Activated CD8-positive, alpha-beta T cell treated with anti-CD3 and anti-CD28 coated beads, Interleukin-2, amount 10 ng/mL, durations not matched to agents 7 days and 5 days (primary cell): ENCODE measurements at places on chromosomes 11 and 22. TPM values are rescaled to one million over a fixed set of nuclear protein-coding genes. Genes with fewer than 3 reads are reported as not detected.

GRCh38 chr11:66002648-66003225 is 434 bp downstream of the BANF1 start:
- no peaks in the 10 kb centered on the region for H3K27me3 ChIP-seq
- peaks cover 42% of the 10 kb centered on the region for H3K4me1 ChIP-seq
- peaks cover 63% of the 10 kb centered on the region for H3K36me3 ChIP-seq
- H3K4me3 ChIP-seq: peak overlapping the region; percentile 96
- no peak for DNase-seq
- peak overlapping the region; percentile 98 for H3K27ac ChIP-seq

- H3K36me3 ChIP-seq: peaks cover 8% of the 10 kb centered on the region
- no peaks in the 10 kb centered on the region for H3K27me3 ChIP-seq
- no peak for DNase-seq
- peaks cover 63% of the 10 kb centered on the region for H3K4me1 ChIP-seq
- H3K4me3 ChIP-seq: peak overlapping the region; percentile 70
- H3K27ac ChIP-seq: peak overlapping the region; percentile 89
Measured at GRCh38 chr22:19890502-19891316, 36.0 kb upstream of the GNB1L start.

GRCh38 chr11:61918251-61918937 is 1.0 kb upstream of the RAB3IL1 start:
- peaks cover 8% of the 10 kb centered on the region for H3K4me1 ChIP-seq
- H3K27ac ChIP-seq: no peak overlapping the region
- no peaks in the 10 kb centered on the region for H3K36me3 ChIP-seq
- peaks cover 44% of the 10 kb centered on the region for H3K27me3 ChIP-seq

DNA sequence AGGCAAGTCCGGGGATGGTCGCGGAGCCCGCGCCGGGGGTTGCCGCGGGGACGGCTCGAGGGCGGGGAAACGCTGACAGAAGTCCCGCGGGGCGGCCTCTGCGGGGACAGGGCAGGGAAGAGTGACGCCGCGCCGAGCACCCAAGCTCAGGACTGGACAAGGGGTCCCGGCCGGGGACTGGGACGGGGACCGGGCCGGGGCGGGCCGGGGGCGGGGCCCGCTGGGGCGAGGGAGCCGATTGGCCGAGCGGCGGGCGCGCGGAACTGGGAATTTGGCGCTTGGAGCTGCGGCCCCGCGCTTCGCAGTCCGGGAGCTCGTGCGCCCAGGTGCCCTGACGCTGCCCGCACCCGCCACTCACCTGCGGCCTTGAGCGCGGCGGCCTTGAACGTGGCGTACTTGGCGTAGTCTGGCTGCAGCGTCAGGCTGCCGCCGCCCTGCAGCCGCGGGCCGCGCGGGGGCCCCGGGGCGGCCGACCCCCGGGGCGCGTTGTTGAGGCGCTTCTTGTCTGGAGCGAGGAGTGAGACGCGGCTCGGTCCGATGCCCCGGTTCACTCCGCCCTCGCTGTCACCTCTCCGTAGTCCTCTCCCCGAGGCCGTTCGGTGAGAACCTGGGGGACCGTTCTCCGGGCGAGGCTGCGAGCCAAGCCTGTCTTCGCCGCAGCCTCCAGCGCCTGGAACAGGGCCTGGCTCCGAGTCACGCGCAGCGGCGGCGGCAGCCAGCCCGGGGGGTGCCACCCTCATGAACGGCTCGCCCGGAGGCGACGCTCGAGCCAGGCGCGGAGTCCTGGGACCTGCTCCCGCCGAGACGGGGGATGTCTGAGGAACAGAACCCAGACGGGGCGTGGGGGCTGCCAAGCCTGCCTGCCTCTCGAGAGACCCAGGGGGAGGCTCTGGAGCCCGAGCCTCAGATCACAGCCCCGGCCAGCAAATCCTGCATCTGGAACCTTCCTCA is 4.5 kb downstream of the SHISA8 start:
- no peak overlapping the region for H3K4me3 ChIP-seq
- H3K27me3 ChIP-seq: peaks cover 35% of the 10 kb centered on the region
- H3K27ac ChIP-seq: no peak overlapping the region
- peaks cover 15% of the 10 kb centered on the region for H3K36me3 ChIP-seq
- no peak for DNase-seq
- peaks cover 28% of the 10 kb centered on the region for H3K4me1 ChIP-seq

DNA sequence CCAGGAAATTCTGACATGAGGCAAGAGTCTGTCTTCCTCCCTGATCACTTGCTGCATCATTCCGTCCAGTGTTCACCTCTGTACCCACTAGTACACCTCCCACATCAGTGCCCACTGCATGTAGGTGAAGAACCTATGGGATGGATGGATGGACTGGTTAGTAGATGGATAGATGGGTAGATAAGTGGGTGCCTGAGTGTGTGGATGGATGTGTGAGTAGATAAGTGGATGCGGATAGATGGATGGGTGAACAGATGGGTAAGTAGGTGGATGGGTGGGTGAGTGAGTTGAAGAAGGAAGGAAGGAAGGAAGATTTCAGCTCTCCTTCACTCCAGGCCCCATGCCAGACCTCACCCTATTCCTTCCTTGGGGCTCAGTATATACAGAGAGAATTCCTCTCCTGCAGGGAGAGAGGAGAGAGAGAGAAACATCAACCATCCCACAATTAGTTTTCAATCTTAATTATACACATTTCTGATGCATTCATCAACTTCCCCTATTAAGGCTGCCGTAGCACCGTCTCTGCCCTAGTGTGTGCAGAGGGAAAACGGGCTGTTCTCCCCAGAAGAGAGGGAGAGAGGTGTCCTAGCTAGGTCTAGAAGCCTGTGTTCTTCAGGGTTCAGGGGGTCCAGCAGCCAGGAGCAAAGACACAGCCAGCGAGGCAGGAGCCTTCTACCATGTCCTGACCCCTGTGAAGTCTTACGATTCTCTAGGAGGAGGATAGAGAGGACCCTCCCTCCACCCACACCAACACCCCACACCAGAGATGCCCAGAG is 125.3 kb downstream of the BUD13 start:
- no peaks in the 10 kb centered on the region for H3K36me3 ChIP-seq
- no peaks in the 10 kb centered on the region for H3K27me3 ChIP-seq
- H3K4me3 ChIP-seq: no peak overlapping the region
- no peaks in the 10 kb centered on the region for H3K4me1 ChIP-seq
- no peak overlapping the region for H3K27ac ChIP-seq

DNA sequence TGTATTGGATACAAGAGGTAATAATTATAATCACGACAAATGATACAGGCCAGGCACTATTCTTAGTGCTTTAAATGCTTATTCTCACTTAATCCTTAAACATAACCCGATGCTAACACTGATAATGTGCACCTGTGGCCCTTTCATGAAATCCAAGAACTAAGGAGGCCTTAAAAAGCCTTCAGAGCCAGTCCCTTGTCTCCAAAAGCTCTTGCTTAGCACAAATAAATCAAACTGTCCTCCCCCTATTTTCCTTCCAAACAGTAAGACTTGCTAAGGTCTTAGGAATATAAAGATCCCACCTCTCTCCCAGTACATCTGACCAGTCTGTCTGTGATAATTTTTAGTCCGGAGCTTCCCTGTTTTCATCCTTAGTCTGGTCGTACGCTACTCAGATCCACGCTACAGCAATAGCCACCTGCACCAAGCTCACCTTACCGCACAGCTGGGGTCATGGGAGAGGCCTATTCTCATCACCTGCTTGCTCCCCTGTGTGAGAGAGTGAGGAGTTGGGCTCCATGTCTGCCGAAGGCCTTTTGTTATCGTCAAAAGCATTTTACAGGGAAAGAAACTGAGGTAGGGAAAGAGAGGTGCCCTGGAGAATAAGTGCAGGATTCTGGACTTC is 16.9 kb downstream of the FXYD6 start:
- H3K36me3 ChIP-seq: no peaks in the 10 kb centered on the region
- H3K27me3 ChIP-seq: peaks cover 17% of the 10 kb centered on the region
- peak; percentile 6 for DNase-seq
- H3K4me1 ChIP-seq: peaks cover 22% of the 10 kb centered on the region

DNA sequence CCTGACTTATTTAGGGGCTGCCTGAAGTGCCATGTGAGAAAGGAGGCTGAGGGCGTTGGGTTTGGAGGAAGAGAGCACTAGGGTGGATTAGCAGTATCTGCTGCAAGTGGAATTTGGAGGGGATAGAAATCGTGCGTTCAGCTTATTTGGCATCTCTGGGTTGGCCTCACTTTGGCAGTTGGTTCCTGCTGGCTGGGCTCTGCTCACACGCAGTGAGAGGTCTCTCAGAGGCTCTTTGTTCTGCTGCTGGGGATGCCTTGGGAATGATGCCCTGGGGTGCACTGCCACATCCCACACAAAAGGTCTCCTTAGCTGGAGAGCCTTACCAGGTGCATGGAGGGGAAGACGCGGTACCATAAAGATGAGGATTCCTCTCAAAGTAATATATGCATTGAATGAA is 17.7 kb upstream of the MICAL2 start:
- H3K4me3 ChIP-seq: no peak overlapping the region
- H3K4me1 ChIP-seq: peaks cover 39% of the 10 kb centered on the region
- peaks cover 3% of the 10 kb centered on the region for H3K27me3 ChIP-seq
- no peak for DNase-seq
- H3K27ac ChIP-seq: no peak overlapping the region

DNA sequence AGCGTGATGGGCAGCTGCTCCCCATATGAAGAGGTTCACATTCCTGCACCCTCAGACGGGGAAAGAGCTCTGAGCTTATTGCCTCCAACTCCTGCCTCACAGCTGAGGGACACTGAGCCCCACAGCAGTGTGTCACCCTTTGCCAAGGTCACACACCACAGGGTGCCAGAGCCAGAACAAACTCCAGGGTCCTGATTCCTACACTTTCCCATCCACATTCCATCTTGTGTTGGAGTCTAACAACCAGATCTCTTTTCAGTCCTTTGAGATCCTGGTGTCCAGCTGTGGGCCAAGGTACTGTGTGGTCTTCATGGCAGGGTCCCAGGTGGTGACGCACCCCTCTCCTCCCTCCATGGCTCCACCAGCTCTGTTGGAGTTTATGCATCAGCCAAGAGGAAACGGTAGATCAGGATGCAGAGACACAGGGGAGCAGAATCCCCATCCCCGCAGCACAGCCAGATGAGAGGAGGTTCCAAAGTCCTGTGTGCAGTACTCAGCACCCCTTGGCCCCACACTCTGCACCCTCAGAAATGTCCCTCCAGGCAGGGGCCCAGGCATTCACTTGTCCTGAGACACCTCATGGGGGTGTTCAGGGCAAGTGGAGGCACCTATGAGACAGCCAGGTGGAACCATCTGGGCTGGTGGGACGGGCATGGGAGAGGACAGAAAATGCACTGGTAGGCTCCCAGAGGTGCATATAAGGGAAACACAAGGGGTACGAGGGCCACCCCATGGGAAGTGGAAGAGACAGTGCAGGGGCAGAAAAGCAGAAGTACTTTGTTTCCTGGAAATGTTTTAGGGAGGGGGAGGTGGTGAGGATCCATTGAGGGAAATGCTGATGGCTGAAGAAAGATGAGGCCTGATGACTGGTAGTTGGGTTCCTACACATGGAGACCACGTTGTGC is 32.6 kb upstream of the GNAZ start:
- H3K27me3 ChIP-seq: peaks cover 23% of the 10 kb centered on the region
- H3K4me3 ChIP-seq: no peak overlapping the region
- DNase-seq: no peak
- H3K36me3 ChIP-seq: no peaks in the 10 kb centered on the region
- peaks cover 6% of the 10 kb centered on the region for H3K4me1 ChIP-seq

DNA sequence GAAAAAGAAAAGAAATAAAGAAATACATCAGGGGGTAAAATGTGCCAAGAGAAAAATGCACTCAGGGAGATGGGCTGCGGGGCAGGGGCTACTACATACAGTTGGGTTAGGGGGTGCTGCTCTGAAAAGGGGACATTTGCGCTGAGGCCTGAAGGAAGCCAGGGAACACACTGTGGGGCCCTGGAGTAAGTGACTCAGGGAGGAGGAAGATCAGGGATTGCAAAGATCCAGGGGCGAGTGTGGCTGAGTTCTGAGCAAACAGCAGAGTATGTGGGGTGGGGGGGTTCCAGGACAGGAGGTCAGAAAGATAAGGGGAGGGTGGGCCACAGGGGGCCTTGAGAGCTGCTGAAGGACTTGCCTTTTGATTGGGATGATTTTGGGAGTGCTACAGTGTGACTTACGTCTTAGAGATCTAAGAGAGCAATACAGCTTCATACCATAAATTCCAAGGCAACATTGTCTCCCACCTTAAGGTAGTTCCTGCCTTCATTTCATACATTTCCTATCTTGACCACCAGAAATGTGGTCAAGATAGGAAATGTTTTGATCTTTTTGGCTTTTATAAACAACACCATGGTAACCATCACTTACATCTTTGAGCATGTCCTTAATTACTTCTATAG is 5.8 kb downstream of the A4GALT start:
- no peak overlapping the region for H3K27ac ChIP-seq
- DNase-seq: no peak
- H3K4me1 ChIP-seq: peaks cover 14% of the 10 kb centered on the region

DNA sequence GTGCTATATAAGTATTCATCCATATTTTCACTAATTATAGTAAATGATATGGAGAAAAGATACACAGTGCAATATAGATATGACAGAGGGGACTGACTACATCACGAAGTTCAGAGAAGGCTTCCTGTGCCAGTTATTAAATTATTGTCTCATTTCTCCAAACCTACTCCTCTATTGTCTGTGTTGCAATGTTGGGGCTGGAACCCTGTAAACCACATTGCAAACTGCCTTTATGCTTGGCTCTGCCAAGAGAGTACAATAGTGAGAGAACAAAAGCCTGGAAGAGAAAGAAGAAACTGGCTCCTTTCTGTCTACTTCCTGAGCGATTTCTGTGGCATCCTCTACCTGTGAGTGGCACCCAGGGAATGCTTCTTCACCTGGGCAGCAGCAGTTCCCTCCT is 46.4 kb downstream of the ME3 start:
- no peaks in the 10 kb centered on the region for H3K36me3 ChIP-seq
- peaks cover 8% of the 10 kb centered on the region for H3K27me3 ChIP-seq
- no peak for DNase-seq
- H3K4me1 ChIP-seq: no peaks in the 10 kb centered on the region
- no peak overlapping the region for H3K4me3 ChIP-seq

DNA sequence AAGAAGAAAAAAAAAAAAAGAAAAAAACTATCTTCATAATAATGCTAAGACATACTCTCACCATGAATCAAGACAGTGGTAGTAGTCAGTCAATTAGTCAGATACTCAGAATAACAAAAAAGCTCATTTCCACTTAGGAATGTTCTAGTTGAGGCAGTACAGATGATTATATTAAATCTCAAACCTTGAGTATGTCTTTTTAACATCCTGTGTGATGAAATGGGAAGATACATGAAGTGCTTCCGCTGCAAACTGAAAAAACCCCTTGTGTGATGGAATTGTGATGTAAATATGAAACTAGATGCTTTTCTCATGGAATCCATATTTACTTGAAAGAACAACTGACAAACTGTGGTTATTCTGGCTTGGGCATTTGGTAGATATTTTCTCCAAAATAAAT is 13.7 kb downstream of the AMOTL1 start:
- no peak overlapping the region for H3K27ac ChIP-seq
- no peak overlapping the region for H3K4me3 ChIP-seq
- no peak for DNase-seq
- H3K36me3 ChIP-seq: no peaks in the 10 kb centered on the region
- H3K4me1 ChIP-seq: peaks cover 14% of the 10 kb centered on the region

Gene MYBPC3
- total RNA-seq: not detected

Gene HARBI1
- total RNA-seq: 6.7 TPM

Gene WEE1
- total RNA-seq: 75.1 TPM

Gene KRTAP5-7
- total RNA-seq: not detected

Gene GVQW3
- 3.5 TPM for total RNA-seq

Gene APOL1
- total RNA-seq: 38.2 TPM

Gene OR5I1
- not detected for total RNA-seq

Gene RTN4R
- 3.8 TPM for total RNA-seq

Gene IRAG1
- not detected for total RNA-seq

Gene AQP11
- total RNA-seq: 0.39 TPM
